ENCODE measurements at places on chromosomes 1 and 21. TPM values are rescaled to one million over a fixed set of nuclear protein-coding genes. Genes with fewer than 3 reads are reported as not detected.

Gene EFHD2
- 122 TPM for total RNA-seq

Gene ZBTB7B
- 20.4 TPM for total RNA-seq

Gene SKI
- total RNA-seq: 13.5 TPM

GRCh38 chr1:119981496-119981895, 85.2 kb upstream of the ADAM30 start:
- no peak for DNase-seq
